ENCODE measurements at places on chromosomes 5 and 9. TPM values are rescaled to one million over a fixed set of nuclear protein-coding genes. Genes with fewer than 3 reads are reported as not detected.
A peak's percentile ranks its signal among the peaks of the same experiment; 100 is the strongest.

GRCh38 chr5:67969176-67969575 is 246.4 kb upstream of the PIK3R1 start:
- DNase-seq, result no peak

- no peak for DNase-seq
These were observed 66.5 kb downstream of the SEMA6A start for GRCh38 chr5:116507941-116508655.

DNA sequence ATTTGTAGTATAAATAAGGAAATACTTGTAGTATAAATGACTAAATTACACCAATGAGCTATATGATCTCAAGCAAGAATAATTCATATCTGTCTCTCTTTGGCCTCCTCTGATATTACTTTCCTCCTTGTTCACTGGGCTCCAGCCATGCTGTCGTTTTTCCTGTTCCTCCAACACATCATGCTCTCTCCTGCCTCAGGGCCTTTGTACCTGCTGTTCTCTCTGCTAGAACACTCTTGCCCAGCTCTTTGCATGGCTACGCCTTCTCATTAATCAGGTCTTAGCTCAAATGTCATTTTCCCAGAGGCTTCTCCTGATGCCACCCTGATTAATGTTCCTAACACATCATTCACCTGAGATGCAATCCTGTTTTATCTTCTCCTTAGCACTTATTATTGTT is 2.5 kb upstream of the ZNF346 start:
- no peak for DNase-seq

DNA sequence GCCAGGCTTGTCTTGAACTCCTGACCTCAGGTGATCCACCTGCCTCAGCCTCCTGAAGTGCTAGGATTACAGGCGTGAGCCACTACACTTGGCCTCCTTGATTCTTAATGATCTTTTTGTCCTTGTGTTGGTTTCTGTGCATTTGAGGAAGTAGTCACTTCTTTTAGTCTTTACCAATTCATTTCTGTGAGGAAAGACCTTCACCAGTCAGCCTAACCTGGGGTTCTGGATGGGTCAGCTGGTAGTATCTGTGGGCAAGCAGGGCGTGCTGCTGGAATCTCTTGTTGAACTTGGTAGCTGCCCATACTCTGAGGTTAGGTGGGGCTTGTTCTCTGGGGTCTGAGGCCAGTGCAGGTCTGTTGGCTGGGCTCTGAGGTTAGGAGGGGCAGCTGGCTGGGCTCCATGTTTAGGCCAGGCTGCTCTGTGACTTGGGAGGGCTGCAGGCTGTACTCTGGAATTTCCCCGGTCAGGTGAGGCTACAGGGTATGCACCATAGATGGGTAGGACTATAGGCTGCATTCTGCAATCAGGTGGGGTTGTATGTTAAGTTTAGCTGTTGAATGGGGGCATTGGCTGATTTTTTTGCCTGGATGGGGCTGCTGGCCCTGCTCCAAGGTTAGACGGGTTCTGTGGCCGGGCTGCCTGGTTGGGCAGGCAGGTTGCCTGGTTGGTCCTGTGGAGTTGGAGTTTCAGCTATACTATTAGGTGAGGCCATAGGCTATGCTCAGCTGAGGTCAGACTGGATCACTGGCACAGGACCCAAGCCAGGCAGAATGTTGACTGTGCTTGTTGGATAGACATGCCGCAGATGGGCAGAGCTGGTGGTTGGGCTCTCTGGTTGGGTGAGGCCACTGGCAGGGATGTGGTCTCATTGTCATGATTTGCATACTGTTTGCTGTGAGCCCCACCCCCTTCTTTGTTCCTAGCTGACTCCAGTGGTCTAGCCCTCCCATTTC is 19.2 kb downstream of the UBAP1 start:
- no peak for DNase-seq

DNA sequence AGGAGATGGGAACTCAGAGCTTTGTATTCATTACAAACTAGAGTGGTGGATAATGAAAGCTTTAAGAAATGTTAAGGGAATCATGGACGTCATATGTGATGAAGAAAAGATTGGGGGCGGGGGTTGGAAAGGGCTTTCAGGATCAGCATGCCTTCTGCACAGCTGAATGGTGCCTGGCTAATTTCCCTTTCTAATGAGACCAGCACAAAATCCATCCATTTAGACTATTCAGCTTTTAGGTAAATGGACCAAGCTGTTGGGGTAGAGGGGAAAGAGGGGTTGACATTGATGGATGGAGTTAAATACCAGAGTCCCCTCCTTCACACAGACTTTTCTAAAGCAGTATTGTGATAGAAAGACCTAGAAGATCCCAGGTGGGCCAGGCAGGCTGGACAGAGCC is 737.9 kb upstream of the WWC1 start:
- DNase-seq, result no peak

DNA sequence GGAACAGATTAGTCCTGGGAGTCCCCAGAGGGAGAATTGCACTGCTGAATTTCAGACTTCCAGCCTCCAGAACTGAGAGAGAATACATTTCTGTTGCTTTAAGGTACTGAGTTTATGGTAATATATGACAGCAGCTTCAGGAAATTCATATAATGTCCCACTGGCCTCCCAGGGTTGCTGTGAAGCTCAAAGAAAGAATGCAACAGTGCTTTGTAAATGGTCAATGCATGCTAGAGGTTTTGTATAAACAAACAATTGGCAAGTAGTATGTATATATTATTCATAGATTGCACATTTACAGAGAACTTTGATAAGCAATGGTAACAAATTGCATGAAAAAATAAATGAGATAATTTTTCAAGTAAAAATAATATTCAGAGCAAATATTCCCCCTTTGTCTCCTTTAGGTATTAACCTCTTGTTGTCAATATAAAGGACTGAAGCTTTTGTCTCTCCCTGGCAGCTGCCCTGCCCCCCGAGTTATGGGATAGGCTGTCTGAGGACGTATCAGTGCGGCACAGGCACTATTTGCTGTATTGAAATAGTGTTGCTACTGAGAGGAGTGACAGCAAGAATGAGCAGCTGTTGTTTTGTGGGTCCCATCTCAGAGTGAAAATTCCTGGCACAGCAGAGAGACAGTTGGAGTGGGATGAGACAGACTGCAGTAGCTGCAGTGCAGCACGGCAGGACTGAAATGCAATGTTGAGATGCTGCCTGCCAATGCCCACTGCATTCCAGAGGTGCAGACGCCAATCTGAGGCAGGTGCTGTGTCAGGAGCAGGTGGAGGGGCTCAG is 194.2 kb upstream of the GLRA1 start:
- DNase-seq, result no peak

- no peak for DNase-seq
These were observed 21.2 kb upstream of the IL17B start for GRCh38 chr5:149400304-149400703.

DNA sequence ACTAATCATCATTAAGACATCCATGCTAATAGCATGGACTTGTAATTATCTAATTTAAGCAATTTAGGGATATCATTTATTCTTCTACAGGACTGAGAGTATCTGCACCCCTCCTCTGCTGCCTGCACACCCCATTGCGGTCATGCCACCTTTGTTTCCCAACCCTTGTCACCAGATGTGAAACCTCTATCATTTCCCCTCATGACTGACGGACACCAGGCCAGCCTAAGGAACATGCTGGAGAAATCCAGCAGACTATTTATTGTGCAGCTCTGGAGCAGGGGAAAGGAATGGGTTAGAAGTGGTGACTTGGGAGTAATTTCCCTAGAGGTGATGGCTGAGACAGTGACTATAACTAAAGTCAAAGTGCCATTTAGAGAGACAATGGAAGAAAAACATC is 40.7 kb downstream of the UGCG start:
- DNase-seq, result no peak

- DNase-seq, result no peak
These were observed 31.1 kb upstream of the BNC2 start for GRCh38 chr9:16901590-16901989.

- peak; percentile 49 for DNase-seq
These were observed 10.8 kb downstream of the TCF7 start for GRCh38 chr5:134125039-134126015.

GRCh38 chr5:167150661-167151060 is 1140.8 kb upstream of the WWC1 start:
- DNase-seq, result no peak

DNA sequence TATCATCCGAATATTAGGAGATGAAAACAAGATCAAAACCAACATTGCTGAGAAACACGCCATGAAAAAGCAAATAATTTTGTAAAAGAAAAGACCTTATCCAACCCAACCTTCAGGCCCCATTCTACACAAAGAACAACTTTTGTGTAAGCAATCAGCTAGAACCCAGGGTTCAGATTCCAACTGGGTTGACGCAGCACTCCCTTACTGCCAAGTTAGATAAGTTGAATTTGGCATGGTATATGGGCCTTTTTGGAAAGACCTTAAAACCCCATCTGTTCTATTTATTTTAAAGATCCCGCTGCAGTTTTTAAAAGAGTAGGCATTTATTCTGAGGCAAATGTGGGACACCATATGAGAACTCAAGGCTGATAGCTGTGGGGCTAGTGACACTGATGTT is 2033.8 kb upstream of the WWC1 start:
- no peak for DNase-seq

DNA sequence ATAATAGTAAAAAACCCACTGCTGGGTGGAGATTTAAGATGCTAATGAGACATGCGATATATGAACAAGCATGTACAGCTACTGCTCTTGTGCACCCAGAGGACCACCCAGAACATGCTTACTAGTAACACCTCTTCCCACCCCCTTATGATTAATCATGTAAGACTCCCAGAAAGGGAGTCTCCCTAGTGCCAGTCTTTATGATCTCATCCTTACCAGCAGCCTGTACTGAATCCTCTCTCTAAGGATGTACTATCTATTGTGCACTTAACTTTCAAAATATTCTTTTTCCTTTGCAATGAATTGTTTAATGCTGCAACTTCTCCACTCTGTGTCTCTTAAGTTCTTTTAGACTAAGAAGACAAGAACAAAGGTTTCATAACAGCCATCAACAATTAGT is 9.1 kb upstream of the MAT2B start:
- no peak for DNase-seq

- DNase-seq, result no peak
These were observed 5.9 kb downstream of the FAM163B start for GRCh38 chr9:133603135-133603927.

- DNase-seq, result peak; percentile 69
These were observed 97.4 kb downstream of the OSTF1 start for GRCh38 chr9:75185585-75186170.

GRCh38 chr5:98443881-98444280 is 329.6 kb upstream of the RGMB start:
- no peak for DNase-seq

DNA sequence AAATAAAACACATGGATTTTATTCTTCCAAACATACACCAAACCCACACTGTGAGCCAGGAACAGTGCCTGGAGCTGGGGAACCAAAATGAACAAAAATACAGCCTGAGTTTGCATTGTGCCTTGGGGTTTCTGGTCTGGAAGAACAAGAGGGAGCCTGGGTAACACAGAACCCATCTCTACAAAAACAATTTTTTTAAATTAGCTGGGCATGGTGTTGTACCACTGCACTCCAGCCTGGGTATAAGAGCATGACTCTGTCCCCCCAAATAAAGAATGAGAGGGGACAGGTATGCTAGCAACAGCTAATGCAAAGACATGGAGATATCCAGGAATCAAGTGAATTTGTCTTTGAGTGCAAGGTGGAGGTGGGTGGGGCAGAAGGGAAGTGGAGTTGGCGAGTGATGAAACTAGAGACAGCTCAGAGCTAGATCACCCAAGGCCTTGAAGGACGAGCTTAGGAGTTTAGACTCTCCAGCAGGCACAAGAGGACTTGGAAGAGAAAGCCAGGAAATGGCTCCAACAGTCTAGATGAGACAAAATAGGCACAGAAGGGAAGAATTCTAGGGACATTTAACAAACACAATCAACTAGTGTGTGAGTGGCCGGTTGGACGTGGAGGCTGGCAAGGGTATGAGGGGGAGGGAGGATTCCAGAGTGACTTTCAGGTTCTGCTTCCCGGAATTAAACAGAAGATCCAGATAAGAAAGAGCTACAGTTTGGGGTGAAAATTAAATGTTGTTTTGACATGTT is 47.4 kb downstream of the FNBP1 start:
- DNase-seq, result peak; percentile 68

GRCh38 chr9:16238623-16239138 is 631.8 kb downstream of the BNC2 start:
- no peak for DNase-seq

GRCh38 chr9:124296796-124297550 is 39.2 kb downstream of the NEK6 start:
- no peak for DNase-seq

DNA sequence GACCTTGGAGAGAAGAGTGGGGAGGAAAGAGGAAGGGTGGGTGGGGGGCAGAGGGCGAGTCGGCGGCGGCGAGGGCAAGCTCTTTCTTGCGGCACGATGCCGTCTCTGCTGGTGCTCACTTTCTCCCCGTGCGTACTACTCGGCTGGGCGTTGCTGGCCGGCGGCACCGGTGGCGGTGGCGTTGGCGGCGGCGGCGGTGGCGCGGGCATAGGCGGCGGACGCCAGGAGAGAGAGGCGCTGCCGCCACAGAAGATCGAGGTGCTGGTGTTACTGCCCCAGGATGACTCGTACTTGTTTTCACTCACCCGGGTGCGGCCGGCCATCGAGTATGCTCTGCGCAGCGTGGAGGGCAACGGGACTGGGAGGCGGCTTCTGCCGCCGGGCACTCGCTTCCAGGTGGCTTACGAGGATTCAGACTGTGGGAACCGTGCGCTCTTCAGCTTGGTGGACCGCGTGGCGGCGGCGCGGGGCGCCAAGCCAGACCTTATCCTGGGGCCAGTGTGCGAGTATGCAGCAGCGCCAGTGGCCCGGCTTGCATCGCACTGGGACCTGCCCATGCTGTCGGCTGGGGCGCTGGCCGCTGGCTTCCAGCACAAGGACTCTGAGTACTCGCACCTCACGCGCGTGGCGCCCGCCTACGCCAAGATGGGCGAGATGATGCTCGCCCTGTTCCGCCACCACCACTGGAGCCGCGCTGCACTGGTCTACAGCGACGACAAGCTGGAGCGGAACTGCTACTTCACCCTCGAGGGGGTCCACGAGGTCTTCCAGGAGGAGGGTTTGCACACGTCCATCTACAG is 760 bp downstream of the NPR3 start:
- peak; percentile 10 for DNase-seq

GRCh38 chr9:127884427-127884911 is 7.0 kb upstream of the AK1 start:
- no peak for DNase-seq

DNA sequence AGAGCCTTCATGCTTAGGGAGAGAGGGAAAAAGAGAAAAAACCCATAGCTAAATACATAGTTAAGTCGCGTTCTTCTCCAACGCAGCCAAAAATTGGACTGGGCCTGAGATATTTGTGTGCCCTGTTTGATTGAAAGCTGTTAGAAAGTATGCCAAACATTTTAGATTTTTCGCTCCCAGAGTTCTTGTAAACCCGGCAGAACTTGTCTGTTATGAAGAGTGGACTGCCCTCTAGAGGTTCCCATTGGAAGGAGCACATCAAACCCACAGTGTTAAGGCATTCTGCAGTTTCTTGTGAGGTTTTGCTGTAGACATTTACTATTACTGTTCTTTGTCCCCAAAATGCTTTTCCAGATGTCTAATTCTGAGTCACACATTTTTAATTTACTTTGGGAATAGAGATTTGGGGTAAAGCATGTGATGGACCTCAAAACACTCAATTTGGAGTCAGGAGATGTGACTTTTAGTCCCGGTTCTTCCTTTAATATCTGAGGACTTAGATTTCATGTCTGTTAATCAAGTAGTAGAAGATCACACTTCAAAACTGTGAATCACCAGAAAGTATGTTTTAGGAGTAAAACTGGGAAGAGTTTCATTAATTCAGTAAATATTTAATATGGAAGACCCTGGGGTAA is 96.6 kb downstream of the PCSK1 start:
- peak; percentile 67 for DNase-seq

ZFR gene
- total RNA-seq, result 61.1 TPM

SARDH gene
- total RNA-seq, result 6.6 TPM

IFNK gene
- total RNA-seq, result not detected

SETX gene
- 41.6 TPM for total RNA-seq

All from activated CD4-positive, alpha-beta memory T cell treated with anti-CD3 and anti-CD28 coated beads for 36 hours (primary cell).